ENCODE measurements at places on chromosomes 1 and 21.

DNA sequence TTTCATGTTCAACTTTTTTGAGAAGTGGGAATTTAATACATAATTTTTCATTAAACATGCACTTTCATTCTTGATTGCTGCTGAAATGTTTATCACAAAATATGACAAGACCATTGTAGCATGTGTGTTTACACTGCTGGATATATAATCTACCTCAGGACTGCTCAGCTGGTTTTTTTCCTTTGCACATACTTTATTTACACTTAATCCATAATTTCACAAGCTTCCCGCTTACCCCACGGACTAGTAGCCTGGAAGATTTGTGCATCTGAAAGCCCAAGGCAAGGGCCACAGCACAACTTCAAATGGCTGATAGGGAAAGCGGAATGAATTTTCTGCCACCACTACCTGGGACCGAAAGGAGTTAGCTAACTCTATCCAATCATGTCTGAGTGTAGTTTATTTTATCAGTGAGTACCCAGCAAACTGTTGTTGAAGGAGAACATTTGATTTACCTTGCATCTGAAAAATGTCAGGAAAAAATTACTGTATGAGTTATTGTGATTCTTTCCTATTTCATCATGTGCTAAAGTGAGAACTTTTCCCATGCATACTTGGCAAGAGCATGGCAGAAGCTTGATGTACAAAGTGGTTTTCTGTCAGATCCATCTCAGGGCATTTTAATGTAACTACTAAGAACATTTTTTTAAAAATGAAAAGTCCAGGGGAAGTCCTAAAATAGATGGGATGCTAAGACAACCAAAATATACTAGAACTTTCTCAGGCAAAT lies 558.2 kb upstream of the USP24 start:
- peak; percentile 17 for DNase-seq

GRCh38 chr1:153498746-153499145 lies 37.0 kb downstream of the S100A6 start:
- DNase-seq, result no peak

DNA sequence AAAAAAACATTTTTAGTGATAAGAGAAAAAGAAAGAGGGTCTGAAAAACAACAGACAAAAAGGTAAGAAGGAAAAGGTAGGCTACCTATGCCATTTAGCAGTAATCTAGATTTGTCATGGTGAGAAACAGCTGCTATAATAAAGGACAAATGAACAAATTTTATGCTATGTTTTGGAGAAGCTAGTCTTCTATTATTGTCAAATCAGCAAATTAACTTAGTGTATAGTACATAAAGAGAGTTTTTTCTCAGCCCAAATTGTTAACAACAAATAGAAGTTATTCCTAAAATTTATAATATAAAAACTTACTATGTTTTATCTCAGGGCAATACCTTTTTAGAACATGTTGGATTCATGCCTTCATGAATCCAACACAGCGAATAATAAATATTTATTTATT lies 88.7 kb downstream of the KIFAP3 start:
- no peak for DNase-seq

- DNase-seq, result no peak
Measured at GRCh38 chr1:31970873-31971272, 32.7 kb upstream of the PTP4A2 start.

- no peak for DNase-seq
Measured at GRCh38 chr1:153800516-153800915, 25.3 kb downstream of the SLC27A3 start.

Data from fibroblast of skin of back (primary cell).